NCI-H226 (cell line): ENCODE measurements at places on chromosomes 3 and 15.

- DNase-seq: no peak
Observed at GRCh38 chr15:52749258-52749657, 40.9 kb downstream of the ONECUT1 start.

DNA sequence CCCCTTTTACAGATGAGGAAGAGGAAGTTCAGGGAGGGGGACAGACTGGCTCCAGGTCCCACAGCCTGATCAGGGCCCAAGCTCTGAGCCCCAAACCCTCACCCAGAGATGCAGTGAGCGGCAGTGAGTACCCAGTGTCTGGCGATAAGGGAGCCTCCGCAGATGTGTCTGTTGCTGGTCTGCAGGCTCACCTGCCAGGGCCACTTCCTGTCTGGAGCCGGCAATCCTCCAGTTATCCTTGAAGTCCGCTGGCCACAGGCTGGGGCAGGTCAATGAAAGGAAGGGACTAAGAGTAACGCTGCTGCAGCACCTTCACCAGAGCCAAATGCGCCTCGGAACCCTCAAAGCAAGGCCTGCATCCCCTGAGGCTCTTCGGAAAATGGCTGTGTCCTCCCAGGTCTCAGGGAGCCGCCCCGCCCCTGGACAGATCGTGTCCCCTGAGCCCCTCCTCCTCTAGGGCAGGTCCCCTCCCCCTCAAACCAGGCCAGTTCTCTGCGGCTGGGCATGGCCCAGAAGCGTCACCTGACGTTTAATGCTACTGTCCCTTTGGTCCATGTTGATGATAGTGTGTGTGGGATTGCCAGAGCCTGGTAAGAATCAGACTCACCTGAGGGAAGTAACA lies 51.5 kb downstream of the MYL3 start:
- DNase-seq: no peak

GRCh38 chr15:50009634-50010033 lies 109.4 kb downstream of the ATP8B4 start:
- DNase-seq: no peak

DNA sequence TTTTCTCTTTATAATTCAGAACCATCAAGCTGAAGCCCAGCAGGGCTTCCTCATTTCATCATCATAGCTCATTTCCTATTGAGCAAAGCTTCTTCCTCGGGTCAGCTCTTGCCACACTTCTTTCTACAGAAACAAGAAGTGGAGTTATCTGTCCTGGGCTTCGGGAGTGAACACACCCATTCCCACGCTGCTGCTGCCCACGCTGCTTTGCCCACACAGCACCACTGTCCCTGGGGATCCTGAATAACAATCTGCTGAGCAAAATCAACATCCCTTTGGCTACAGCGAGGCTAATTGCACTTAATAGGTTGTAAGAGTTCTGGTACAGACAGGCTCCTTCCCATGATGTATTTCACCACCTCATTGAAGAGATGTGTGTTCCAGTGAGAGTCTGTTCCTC lies 23.7 kb downstream of the CEP19 start:
- DNase-seq: peak; percentile 78

GRCh38 chr15:36903195-36903594 lies 197.2 kb downstream of the MEIS2 start:
- DNase-seq: peak; percentile 3

- DNase-seq: no peak
Observed at GRCh38 chr3:140767566-140767965, 89.7 kb downstream of the TRIM42 start.

DNA sequence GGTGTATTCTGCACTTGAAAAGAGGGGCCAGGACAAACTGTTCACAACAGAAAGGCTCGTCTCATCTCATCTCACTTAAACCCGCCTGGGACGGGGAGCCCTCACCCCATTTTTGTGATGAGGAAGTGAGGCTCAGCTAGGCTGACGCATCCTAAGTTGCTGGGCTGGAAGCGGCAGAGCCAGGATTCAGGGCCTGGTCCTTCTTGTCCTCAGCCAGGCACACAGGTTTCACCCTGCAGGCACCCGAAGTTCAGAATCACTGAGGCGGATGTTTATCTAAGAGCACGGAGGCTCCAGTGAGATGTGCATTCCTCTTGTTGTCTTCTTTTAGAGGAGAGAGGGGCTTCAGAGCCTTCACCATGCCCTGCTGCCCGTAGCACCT lies 51.1 kb upstream of the PLXNA1 start:
- no peak for DNase-seq
